GM12878 (cell line): ENCODE measurements at places on chromosomes 12 and 14. TPM values are rescaled to one million over a fixed set of nuclear protein-coding genes. Genes with fewer than 3 reads are reported as not detected.

DNA sequence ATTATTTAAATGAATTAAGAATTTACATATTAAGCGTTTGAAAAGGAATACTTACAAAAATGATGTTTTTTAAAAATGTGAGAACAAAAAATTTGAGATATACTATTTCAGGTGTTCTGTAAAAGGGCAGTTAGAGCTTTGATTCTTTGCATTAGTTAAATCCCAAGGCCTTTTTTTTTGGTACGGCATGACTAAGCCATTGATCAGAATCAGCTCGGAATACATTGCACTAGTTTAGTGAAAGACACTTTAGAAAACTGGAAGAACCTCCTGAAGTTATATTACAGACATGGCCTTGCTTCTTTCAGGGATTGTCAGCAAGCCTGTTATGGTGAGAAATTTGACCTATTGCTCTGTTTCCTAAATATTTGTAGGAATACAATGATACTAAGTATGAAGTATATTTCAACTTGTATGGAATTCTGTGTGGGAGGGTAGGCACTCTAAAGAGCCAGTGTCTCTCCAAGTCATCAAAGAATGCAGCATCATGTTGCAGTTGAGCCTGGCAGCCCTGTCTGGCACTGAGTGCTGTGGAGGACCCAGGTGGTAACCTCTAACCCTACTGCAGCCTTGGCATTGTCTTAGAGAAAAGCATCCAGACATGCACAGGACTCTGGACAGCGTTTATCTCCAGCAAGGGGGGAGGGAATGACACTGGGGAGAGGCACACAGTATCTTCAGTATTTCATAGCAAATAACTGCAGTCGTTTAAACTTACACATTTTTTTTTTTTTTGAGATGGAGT is 1.5 kb downstream of the KLC1 start:
- no peak for DNase-seq
- H3K4me3 ChIP-seq: peak overlapping the region; percentile 96
- H3K27ac ChIP-seq: peak overlapping the region; percentile 60; the same call in 1 of the 2 replicates
- peaks cover 14% of the 10 kb centered on the region for H3K4me1 ChIP-seq
- peaks cover 4% of the 10 kb centered on the region; the same call in 1 of the 2 replicates for H3K36me3 ChIP-seq

- no peaks in the 10 kb centered on the region for H3K27me3 ChIP-seq
- H3K27ac ChIP-seq: peak overlapping the region; percentile 88
- DNase-seq: no peak
- peaks cover 32% of the 10 kb centered on the region for H3K4me1 ChIP-seq
Observed at GRCh38 chr14:68475802-68476201, 317.1 kb downstream of the ZFP36L1 start.

GRCh38 chr12:5473076-5473782 is 41.3 kb downstream of the NTF3 start:
- DNase-seq: no peak
- no peak overlapping the region for H3K27ac ChIP-seq
- no peak overlapping the region for H3K4me3 ChIP-seq
- no peaks in the 10 kb centered on the region for H3K36me3 ChIP-seq
- no peaks in the 10 kb centered on the region; the same call in 1 of the 2 replicates for H3K27me3 ChIP-seq
- no peaks in the 10 kb centered on the region for H3K4me1 ChIP-seq

SYNDIG1L gene
- polyA plus RNA-seq: not detected in 2 replicates

- no peak overlapping the region for H3K27ac ChIP-seq
- DNase-seq: no peak
- H3K4me1 ChIP-seq: peaks cover 15% of the 10 kb centered on the region; the same call in 1 of the 2 replicates
Observed at GRCh38 chr12:24356240-24356804, 406.9 kb upstream of the SOX5 start.

MAPKAPK5 gene
- polyA plus RNA-seq: 41.4 and 52.9 TPM in 2 replicates

- no peaks in the 10 kb centered on the region for H3K27me3 ChIP-seq
- no peak overlapping the region for H3K27ac ChIP-seq
- no peaks in the 10 kb centered on the region for H3K36me3 ChIP-seq
- H3K4me1 ChIP-seq: no peaks in the 10 kb centered on the region
- no peak for DNase-seq
Observed at GRCh38 chr12:6140651-6141447, 16.4 kb upstream of the VWF start.

GPD1 gene
- 0.27 and 0.48 TPM in 2 replicates for polyA plus RNA-seq

DNA sequence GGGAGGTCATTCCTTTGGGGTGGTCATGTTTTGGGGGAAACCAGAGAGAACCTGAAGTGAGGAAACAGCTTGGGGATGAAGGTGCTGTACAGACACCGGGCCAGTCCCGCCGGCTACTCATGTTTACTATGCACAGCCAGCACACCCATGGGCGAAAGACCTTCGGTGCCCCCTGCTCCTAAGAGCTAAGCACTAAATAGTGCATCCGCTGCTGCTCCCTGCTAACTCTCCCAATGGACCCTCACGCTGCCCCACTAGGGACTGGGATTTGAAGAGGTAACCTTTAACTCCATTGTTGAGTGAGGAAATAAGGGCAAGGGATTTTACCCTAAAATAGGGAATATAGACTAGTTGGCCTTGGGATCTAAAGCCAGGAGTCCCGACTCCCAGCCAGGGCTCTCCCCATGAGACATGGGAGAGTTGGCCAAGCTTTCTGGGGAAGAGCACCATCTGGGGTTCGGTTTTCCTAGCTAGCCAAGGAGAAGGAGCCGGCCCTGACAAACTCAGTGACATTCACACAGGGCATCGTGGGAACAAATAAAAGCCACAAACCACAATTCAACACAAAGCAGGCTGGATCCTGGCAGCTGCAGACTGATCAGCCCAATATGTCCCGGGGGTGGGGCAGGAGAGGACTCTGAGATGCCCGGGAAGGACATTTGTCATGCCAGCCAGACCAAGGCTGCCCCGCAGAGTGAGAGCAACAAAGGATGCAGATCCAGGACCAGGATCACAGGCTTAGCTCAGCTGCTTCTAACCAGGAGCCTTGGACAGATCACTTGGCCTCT is 91.7 kb downstream of the SINHCAF start:
- no peak overlapping the region for H3K27ac ChIP-seq
- H3K4me3 ChIP-seq: no peak overlapping the region
- H3K4me1 ChIP-seq: peaks cover 12% of the 10 kb centered on the region
- H3K36me3 ChIP-seq: no peaks in the 10 kb centered on the region
- no peak for DNase-seq

DNA sequence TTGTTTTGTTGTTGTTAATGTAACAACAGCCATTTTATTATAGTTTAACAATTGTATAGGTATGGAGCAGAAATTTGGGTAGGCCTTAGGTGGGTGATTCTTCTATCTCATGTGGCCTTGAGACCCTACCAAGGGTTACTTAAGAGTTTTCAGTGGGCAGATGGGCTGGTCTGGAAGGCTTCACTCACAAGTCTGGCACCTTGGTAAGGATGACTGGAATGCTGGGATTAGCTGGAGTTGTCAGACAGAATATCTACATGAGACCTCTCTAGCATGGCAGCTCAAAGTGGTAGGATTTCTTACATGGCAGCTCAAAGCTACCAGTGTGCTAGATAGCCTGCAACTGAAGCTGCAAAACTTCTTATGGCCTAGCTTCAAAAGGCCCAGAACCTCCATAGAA is 2.2 kb upstream of the MARS1 start:
- peaks cover 4% of the 10 kb centered on the region for H3K36me3 ChIP-seq
- H3K27ac ChIP-seq: no peak overlapping the region
- no peaks in the 10 kb centered on the region for H3K27me3 ChIP-seq
- DNase-seq: no peak
- H3K4me3 ChIP-seq: no peak overlapping the region

DNA sequence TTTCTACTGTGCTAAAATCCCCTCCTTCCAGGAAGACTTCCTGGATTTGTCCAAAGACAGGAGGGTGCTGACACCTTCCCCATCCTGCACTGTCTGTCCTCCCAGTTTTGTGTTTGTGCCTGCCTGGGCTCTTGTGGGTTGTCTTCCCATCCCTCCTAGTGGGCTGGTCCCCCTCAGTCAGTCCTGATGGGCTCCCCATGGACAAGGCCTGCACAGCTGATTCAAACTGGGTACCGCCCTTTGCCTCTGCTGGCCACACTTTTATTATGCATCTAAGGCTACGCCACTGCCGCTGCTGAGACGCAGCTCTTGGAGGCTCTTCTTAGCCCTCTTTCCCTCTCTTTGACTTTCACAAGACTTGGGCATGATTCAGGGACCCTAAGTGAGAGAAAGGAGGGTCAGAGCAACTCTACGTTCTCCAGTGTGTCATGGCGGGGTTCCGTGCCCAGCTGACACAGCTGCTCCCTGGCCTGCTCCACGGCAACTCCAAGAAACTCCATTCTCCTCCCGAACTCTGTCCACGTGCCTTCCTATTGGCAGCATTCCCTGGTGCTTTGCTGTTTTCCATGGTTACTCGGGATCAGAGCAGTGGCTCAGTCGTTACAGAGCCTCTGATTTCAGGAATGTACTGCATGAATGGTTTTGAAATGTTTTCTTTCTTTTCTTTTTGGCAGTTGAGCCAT is 3.8 kb upstream of the KRT85 start:
- no peak overlapping the region for H3K27ac ChIP-seq
- H3K36me3 ChIP-seq: no peaks in the 10 kb centered on the region
- H3K4me3 ChIP-seq: no peak overlapping the region
- H3K4me1 ChIP-seq: no peaks in the 10 kb centered on the region
- H3K27me3 ChIP-seq: peaks cover 2% of the 10 kb centered on the region

DNA sequence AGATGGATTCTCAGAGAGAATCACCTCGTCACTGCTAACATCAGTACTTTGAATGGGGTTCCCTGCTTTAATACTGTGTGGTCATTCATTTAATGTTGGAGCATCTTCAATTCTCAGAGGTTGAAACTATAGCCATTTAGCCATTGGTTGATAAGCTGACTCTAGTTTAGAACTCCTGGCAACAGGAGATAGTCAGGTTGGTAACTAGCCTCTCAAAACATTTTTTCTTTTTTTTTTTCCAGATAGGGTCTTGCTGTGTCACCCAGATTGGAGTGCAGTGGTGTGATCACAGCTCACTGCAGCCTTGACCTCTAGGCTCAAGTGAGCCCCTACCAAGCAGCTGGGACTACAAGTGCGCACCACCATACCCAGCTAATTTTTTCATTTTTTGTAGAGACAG is 3.5 kb upstream of the NCKAP5L start:
- H3K4me1 ChIP-seq: peaks cover 12% of the 10 kb centered on the region; the same call in 1 of the 2 replicates
- no peaks in the 10 kb centered on the region for H3K27me3 ChIP-seq
- no peaks in the 10 kb centered on the region for H3K36me3 ChIP-seq
- H3K4me3 ChIP-seq: no peak overlapping the region

SERPINA10 gene
- not detected in 2 replicates for polyA plus RNA-seq

- H3K36me3 ChIP-seq: no peaks in the 10 kb centered on the region
- no peak overlapping the region for H3K4me3 ChIP-seq
- no peaks in the 10 kb centered on the region for H3K27me3 ChIP-seq
- H3K4me1 ChIP-seq: no peaks in the 10 kb centered on the region
- no peak overlapping the region for H3K27ac ChIP-seq
Observed at GRCh38 chr12:78494911-78495310, 369.7 kb upstream of the SYT1 start.

- no peak overlapping the region for H3K4me3 ChIP-seq
- H3K27me3 ChIP-seq: no peaks in the 10 kb centered on the region
Observed at GRCh38 chr12:131559517-131560516, 151.1 kb upstream of the SFSWAP start.

DPPA3 gene
- polyA plus RNA-seq: not detected in 2 replicates

GRCh38 chr12:6158749-6159148 is 34.3 kb upstream of the VWF start:
- no peaks in the 10 kb centered on the region for H3K36me3 ChIP-seq
- H3K4me3 ChIP-seq: no peak overlapping the region
- no peaks in the 10 kb centered on the region for H3K27me3 ChIP-seq
- no peak overlapping the region for H3K27ac ChIP-seq
- no peaks in the 10 kb centered on the region for H3K4me1 ChIP-seq
- DNase-seq: no peak

SLC35E3 gene
- 18.1 and 19.8 TPM in 2 replicates for polyA plus RNA-seq

DNA sequence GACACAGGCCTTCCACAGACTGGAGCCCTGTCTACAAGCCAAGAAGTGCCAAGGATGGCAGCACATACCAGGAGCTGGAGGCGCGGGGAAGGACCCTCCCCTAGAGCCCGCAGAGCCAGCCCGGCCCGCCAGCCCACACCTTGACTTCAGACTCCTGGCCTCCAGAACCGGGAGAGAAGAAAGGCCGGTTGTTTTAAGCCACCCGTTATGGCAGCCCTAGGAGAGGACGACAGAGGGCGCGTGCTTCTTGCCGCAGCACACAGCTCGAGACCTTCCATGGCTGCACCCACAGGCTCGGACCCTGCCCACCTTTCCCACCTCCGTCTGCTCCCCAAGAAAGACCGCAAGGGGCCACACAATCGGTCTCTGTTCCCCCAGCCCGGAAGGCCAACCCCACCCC is 53.7 kb downstream of the RNF34 start:
- H3K27me3 ChIP-seq: no peaks in the 10 kb centered on the region
- peaks cover 10% of the 10 kb centered on the region for H3K4me1 ChIP-seq
- peaks cover 26% of the 10 kb centered on the region for H3K36me3 ChIP-seq
- no peak for DNase-seq

GRCh38 chr12:49342914-49343731 is 3.6 kb upstream of the DNAJC22 start:
- DNase-seq: no peak
- no peaks in the 10 kb centered on the region for H3K36me3 ChIP-seq
- peaks cover 38% of the 10 kb centered on the region for H3K4me1 ChIP-seq
- H3K4me3 ChIP-seq: peak overlapping the region; percentile 8; the same call in 1 of the 2 replicates
- peaks cover 33% of the 10 kb centered on the region for H3K27me3 ChIP-seq
